SW480 (cell line): ENCODE measurements at places on chromosomes 11 and 22.

GRCh38 chr22:50694766-50695420 is 22.3 kb downstream of the SHANK3 start:
- DNase-seq, result no peak

DNA sequence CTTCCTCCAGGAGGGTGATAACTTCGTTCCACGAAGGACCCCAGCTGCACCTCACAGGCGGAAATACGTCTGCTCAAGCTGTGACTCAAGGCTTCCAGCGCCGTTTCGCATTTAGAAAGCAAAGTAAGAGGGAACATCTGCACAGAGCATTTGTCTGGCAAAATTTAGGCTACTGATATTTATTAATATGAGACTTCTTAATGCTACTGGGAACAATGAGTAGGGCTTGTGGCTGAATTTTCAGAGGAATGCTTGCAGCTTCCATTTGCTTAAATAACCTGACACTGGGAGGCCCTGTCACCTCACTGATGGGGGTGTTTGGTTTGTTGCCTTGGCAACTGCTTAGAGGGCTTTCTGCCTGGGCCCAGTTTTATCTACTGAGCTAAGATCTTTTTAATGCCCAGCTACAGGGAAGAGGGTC is 14.7 kb upstream of the ST14 start:
- no peak for DNase-seq

GRCh38 chr11:77205467-77206263 is 77.6 kb downstream of the MYO7A start:
- DNase-seq, result no peak

GRCh38 chr11:12182676-12183541 is 72.5 kb downstream of the MICAL2 start:
- DNase-seq, result peak; percentile 88

GRCh38 chr11:107931206-107931605 is 3.0 kb downstream of the RAB39A start:
- DNase-seq, result no peak

GRCh38 chr11:83249445-83249844 is 36.7 kb downstream of the CCDC90B start:
- DNase-seq, result no peak

DNA sequence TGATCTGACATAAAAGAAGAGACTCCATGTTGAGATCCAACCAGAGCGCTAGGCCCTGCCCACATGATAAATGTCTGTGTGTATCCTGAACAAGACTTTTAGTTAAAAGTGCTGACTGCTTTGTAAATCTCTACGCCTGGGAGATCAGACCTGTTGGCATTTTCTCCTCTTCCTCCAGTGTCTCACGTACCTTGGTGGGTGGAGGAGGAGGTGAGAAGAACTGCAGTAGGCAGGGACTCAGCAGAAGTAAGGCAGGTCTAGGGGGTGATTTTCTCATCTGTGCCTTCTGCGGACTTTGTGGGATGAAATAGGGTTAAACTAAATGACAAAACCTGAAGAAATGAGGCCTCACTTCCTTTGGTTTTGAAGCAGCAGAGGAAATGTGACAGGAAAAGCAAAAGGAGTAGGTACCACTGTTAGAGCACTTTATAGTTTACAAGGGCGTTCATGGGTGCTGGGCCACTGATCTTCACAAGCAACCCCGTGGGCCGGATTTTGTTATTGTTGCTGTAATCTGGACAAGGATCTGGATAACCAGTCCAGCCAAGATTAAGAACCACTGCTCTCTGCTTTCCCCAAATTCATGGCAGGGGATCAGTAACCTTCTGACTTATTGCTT is 36.7 kb upstream of the PLET1 start:
- no peak for DNase-seq

DNA sequence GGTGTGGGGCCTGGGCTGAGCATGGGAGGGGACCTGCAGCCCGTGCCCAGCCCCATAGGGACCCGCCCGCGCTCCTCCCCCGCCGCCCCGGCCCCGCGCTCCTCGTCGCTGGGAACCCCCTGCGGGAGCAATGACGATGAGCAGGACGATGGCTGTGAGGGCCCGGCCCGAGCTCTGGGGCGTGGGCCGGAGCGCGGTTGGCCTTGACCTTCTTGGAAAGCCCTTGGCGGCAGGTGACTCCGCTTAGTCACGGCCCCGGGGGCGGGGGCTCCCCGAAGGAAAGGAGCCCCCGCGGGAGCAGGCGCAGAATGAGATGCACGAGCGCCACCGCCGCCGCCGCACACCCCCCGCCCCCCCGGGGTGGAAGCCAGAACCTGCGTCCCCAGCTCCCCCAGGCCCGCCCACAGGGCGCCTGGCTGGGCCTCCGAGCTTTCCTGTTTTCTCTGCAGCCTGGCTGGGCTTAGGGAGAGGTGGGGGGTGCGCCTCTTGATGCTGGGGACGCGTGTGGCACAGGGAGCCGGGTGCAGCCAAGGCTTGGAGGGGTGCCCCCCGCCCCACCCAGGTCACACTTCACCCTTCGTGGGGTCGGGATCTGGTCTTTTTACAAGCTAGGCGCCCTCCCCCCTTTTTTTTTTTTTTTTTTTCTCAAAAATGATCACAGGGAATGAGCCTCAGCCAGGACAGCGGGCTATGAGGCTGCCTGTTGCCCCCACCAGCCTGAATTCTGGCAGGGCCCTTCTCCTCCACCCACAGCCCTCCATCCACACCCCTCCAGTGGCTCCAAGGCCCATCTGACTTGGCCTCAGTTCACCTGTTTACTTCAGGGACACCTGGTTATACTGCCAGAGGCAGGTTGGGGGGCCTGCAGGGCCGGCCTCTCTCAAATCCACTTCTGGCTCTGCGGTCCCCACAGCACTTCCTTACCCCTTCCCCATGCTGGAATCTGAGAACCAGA is 17.9 kb downstream of the CRELD2 start:
- peak; percentile 81 for DNase-seq

GRCh38 chr11:126990716-126991480 is 9.7 kb downstream of the KIRREL3 start:
- DNase-seq, result no peak

- no peak for DNase-seq
Measured at GRCh38 chr22:46478083-46478551, 59.3 kb downstream of the CELSR1 start.

DNA sequence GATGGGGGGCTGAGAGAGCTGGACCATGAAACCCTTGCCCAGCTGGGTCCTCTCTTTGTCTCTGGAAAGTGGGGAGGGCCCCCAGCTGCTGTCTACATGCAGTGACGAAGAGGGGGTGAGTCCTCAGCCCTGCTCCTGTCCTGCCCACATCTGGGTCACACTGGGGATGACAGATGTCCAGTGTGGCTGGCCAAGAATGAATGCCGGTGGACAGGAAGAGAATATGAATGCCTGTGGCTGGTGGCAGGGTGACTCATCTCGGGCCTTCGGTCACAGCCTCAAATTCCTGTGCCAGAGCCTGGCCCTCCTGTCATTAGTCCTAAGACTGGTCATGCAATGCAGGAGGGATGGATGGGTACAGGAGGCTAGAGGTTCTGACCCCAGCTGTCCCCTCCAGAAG is 2.2 kb upstream of the PNPLA3 start:
- peak; percentile 89 for DNase-seq

GRCh38 chr11:104891135-104891534 is 7.1 kb downstream of the CASP12 start:
- DNase-seq, result no peak

DNA sequence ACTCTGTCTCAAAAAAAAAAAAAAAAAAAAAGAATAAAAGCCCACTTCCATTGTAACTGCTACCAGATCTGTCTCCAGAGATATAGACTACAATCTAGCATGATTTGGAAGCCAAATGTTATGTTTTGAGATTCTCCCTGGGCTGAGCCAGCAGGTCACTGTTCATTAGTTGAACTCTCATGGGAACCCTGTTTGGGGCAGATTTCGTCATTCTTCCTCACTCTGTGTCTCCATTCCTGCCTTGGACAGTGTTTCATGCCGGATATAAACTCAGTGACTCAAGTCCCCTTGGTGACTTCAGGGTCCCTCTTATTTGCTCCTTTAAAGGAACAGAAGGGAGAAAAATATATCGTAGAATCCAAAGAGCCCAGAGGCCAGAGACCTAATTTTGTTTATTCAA is 378.1 kb downstream of the LARGE1 start:
- DNase-seq, result no peak

GRCh38 chr22:18136563-18137320 is 13.2 kb upstream of the USP18 start:
- no peak for DNase-seq

DNA sequence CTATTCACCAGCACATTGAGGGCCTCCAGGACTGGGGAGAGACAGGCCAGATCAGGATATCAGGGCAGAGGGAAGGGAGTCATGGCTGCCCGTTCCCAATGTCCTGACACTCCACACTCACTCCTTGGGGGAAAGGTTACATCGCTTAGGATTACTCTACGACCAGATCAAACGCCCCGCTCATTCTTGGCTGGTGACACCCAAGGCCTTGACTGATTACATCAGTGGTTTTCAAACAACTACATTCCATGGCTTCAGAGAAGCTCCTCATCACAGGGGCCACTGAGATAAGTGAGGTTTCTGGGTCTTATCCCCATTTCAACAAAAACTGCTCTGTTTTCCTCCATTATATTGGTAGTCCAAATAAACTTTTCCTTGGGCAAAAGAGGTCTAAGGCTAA is 15.0 kb downstream of the UBE2L6 start:
- peak; percentile 16 for DNase-seq

DNA sequence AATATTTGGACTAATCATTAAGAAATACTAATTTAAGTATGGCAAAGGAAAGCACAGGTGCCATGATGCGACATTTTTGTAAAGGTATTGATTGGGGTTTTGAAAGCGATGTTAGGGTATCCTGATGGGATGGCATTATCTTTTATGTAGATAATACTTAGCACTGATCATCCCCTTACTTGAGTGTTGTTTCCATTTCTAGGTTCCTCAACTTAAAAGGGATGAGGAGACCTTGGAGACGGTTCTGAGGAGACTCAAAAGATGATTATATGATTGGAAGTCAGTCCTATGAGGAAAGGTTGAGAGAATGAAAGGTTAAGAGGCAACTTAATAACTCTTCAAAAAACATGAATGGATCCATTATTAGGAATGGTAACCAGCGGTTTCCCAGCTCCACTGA is 11.1 kb downstream of the KMT2A start:
- no peak for DNase-seq

GRCh38 chr11:19520681-19521080 is 192.0 kb upstream of the NAV2 start:
- DNase-seq, result peak; percentile 66

DNA sequence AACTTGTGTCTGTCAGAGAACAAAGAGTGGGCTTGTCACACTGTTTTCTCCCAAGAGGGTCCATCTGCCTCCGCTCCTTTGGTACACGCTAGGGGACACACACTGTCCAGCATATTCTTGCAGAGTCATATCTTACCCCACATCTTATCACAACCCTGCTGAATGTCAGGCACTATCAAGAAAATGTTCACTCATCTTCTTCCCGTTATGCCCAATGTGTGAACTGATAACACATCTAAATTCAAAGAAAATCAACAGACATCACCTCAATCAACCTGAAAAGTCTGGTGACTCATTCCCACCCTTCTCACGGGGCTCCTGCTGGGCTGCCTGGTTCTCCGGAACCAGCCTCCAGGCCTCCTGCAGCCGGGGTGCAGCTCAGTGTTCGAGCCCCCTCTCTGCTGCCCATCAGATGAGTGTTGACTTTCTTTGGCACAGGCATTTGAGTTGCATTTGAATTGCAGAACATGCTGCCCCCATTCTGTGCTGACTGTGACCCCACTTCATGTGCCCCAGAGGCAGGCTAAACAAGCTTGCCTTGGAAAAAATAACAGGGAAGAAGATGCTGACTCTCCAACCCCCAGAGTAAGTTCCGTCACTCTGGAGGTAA is 19.4 kb downstream of the GRAP2 start:
- no peak for DNase-seq

- DNase-seq, result no peak
Measured at GRCh38 chr11:77039491-77040400, 5.5 kb downstream of the B3GNT6 start.

- no peak for DNase-seq
Measured at GRCh38 chr11:128689591-128689947, 4.3 kb upstream of the FLI1 start.

- no peak for DNase-seq
Measured at GRCh38 chr22:43365715-43366440, 22.7 kb upstream of the SCUBE1 start.

DNA sequence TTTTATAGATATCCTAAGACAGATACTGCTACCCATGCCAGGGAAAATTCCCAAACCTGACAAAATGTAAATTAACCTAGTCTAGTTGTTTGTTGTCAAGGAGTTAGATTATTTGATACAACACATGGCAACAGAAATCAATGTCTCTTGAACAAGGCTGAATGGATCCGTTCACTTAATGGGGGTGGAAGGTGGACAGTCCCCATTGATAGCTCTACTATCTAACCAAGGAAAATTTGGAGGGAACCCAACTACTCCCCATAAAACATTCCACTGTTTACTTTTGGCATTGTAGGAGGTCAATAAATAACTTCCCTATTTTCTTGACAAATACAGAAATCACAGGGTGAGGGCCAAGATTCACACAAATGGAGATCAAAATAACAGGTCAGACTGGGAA is 117.9 kb upstream of the GRIA4 start:
- no peak for DNase-seq

GRCh38 chr11:79312617-79313529 is 128.0 kb downstream of the TENM4 start:
- no peak for DNase-seq

GRCh38 chr11:2315395-2316168 is 13.8 kb downstream of the TSPAN32 start:
- DNase-seq, result no peak

GRCh38 chr22:41976961-41977566 is 7.8 kb downstream of the SEPTIN3 start:
- DNase-seq, result no peak

DNA sequence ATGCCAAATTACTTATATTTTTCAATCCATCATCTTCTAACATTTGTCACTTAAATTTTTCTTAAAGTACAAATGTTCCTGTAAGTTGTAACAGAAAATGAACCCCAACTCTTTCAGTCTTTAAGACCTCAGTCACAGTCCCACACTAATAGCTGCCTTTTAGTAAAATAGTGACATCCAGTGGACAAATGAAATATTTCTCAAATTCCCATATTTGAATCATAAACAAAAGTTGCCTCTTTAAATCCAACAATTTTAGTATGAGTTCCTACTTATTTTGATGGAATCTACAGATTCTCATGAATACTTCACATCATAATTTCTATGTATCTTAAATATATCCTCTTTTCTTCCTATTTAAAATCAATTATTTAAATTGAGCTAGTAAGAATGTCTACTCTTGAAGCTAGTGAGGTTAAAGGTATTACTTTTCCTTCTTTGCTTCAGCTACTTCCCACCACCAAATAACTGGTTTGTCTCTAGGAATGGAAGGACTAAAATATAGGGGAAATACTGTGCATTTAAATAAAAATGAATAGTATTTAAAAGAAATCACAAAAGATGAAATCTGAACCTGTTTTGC is 9.2 kb downstream of the LIN7C start:
- peak; percentile 31 for DNase-seq

DNA sequence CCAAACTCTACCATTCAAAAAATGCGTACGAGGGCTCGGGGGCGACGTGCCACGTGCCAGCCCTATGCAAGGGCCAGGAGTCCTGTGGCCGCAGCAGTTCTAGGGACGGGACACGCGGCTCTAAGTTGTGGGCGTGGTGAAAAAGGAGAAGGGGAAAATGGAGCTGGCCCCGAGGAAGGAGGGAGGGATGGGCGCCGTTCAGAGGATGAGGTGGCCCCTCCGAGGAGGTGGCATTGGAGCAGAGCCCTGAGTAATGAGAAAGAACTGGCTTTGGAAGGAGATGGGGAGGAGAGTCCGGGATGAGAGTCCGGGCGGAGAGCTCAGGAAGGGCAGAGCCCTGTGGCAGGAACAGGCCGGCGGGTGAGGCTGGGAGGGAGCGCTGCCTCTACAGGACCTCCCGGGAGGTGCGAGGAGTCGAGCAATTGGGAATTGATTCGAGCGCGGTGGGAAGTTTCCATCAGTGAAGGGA is 21.0 kb downstream of the OTUB1 start:
- DNase-seq, result peak; percentile 66
